ENCODE measurements at places on chromosomes 16 and 17.

DNA sequence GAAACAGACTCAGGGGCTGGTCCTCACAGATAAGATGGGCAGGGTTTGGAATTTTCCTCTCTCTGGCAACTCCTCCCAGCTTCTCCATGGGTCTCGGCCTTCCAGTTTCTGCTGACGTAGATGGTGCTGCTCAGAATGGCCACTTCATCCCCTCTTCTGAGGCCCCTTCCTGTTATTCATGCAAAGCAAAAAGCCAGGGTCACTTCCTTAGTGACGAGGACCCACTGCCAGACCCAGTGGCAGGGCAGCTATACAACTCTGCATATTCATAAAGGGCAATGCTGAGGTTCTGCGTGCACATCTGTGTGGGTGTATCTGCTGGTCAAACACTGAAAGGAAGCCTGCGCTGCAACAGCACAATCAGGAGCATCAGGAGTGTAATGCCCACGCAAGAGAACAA, 108.8 kb downstream of the WSCD1 start:
- H3K27me3 ChIP-seq: peaks cover 28% of the 10 kb centered on the region
- no peak for ATAC-seq
- no peaks in the 10 kb centered on the region for H3K36me3 ChIP-seq
- no peak overlapping the region for H3K27ac ChIP-seq
- H3K4me1 ChIP-seq: no peaks in the 10 kb centered on the region
- no peak overlapping the region for H3K4me3 ChIP-seq

GRCh38 chr17:42586514-42587230, 9.1 kb upstream of the PSMC3IP start:
- no peak overlapping the region for H3K27ac ChIP-seq
- H3K4me3 ChIP-seq: no peak overlapping the region
- peaks cover 100% of the 10 kb centered on the region for H3K36me3 ChIP-seq
- H3K27me3 ChIP-seq: no peaks in the 10 kb centered on the region
- no peak for ATAC-seq

GRCh38 chr16:46961373-46962353, 11.8 kb downstream of the DNAJA2 start:
- peaks cover 15% of the 10 kb centered on the region for H3K4me1 ChIP-seq
- peak; percentile 100 for ATAC-seq
- H3K36me3 ChIP-seq: peaks cover 100% of the 10 kb centered on the region
- H3K27ac ChIP-seq: peak overlapping the region; percentile 88

GRCh38 chr17:38750044-38750311, 1.8 kb upstream of the PCGF2 start:
- H3K36me3 ChIP-seq: peaks cover 41% of the 10 kb centered on the region
- H3K4me1 ChIP-seq: peaks cover 23% of the 10 kb centered on the region
- H3K27ac ChIP-seq: no peak overlapping the region
- H3K4me3 ChIP-seq: peak overlapping the region; percentile 86
- no peak for ATAC-seq

DNA sequence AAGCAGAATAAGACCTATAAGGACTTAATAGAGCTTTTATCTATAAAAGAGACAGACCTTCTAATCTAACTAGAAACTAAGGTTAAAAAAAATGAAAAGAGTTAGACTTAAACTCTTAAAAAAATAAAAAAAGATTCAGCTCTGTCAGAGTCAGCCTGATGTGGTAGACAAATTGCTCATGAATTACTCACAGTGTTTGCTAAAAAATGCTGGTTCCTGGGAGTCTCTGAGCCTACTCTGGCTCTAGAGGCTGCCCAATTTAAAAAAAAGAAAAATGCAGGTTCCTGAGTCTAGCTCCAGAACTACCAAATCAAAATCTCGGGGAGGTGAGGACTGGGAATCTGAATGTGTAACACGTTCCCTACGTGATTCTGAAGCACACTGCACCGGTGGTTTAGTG, 18.1 kb downstream of the SOST start:
- no peak overlapping the region for H3K4me3 ChIP-seq
- no peak for ATAC-seq
- no peaks in the 10 kb centered on the region for H3K36me3 ChIP-seq
- H3K27me3 ChIP-seq: peaks cover 43% of the 10 kb centered on the region
- H3K4me1 ChIP-seq: no peaks in the 10 kb centered on the region
- no peak overlapping the region for H3K27ac ChIP-seq

- no peak overlapping the region for H3K27ac ChIP-seq
- no peak for ATAC-seq
- no peaks in the 10 kb centered on the region for H3K4me1 ChIP-seq
- no peaks in the 10 kb centered on the region for H3K36me3 ChIP-seq
Observed at GRCh38 chr16:57945740-57946138, 25.2 kb downstream of the CNGB1 start.
